ENCODE measurements at places on chromosomes 4 and X. TPM values are rescaled to one million over a fixed set of nuclear protein-coding genes. Genes with fewer than 3 reads are reported as not detected.

- H3K4me3 ChIP-seq: no peak overlapping the region
- H3K27ac ChIP-seq: no peak overlapping the region
- DNase-seq: no peak
- no peaks in the 10 kb centered on the region for H3K4me1 ChIP-seq
Measured at GRCh38 chr4:93865650-93866049, 37.1 kb downstream of the ATOH1 start.

GRCh38 chrX:128884430-128884829 lies 638.9 kb downstream of the SMARCA1 start:
- DNase-seq: no peak
- H3K36me3 ChIP-seq: no peaks in the 10 kb centered on the region
- no peaks in the 10 kb centered on the region for H3K27me3 ChIP-seq
- H3K27ac ChIP-seq: no peak overlapping the region
- no peak overlapping the region for H3K4me3 ChIP-seq

GRCh38 chrX:70052895-70053615 lies 3.3 kb upstream of the AWAT2 start:
- H3K36me3 ChIP-seq: no peaks in the 10 kb centered on the region
- H3K27ac ChIP-seq: no peak overlapping the region
- peaks cover 7% of the 10 kb centered on the region for H3K27me3 ChIP-seq
- H3K4me3 ChIP-seq: no peak overlapping the region
- DNase-seq: no peak

DNA sequence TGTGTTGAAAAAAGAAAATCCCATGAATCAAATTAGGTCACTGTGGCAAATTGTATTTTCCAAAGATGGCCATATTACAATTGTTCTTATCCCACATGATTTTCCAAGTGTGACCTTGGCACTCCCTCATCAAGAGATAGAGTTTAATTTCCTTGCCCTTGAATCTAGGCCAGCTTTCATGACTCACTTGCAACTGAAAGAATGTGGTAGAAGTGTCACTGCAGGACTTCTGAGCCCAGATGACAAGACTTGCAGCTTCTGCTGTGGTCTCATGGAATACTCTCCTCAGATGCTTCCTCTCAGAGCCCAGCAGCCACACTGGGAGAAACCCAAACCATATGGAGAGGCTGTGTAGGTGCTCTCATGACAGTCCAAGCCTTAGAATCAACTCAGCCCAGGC lies 139.0 kb downstream of the ADAMTS3 start:
- H3K27me3 ChIP-seq: peaks cover 3% of the 10 kb centered on the region
- no peak overlapping the region for H3K27ac ChIP-seq
- H3K36me3 ChIP-seq: no peaks in the 10 kb centered on the region
- H3K4me1 ChIP-seq: no peaks in the 10 kb centered on the region
- H3K4me3 ChIP-seq: no peak overlapping the region

- no peaks in the 10 kb centered on the region for H3K27me3 ChIP-seq
- no peak overlapping the region for H3K27ac ChIP-seq
- no peaks in the 10 kb centered on the region for H3K4me1 ChIP-seq
- H3K4me3 ChIP-seq: no peak overlapping the region
- H3K36me3 ChIP-seq: no peaks in the 10 kb centered on the region
Measured at GRCh38 chrX:69145714-69146113, 19.5 kb downstream of the PJA1 start.

DNA sequence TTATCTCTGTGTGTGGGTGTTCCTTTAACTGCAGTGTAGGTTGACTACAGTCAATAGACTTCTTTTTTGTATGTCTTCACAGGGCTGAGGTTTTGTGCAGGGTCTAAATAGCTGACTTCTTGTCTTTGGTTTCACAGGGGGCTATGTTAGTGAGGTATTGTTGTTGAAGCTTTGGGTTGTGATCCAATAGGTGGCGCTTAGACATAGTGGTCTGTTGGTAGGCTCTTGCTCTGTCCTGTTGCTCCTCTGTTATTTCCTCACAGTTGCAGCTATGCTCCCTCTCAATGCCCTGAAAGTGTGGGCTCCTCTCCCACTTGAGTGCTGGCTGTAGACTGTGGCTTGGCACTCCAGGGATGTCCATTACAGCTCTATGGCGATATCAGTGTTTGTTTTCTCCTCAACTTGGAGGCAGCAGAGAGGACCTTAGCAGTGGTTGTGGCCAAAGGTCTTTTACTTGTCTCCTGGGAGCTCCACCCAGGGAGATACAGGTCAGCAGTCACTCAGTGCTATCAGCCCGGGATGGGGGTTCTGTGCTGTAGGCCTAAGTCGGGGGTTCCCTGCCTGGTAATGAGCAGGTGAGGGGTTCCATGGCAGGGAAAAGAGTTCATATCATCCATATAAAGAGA lies 14.0 kb downstream of the POF1B start:
- no peak overlapping the region for H3K27ac ChIP-seq
- no peaks in the 10 kb centered on the region for H3K4me1 ChIP-seq
- DNase-seq: no peak
- H3K4me3 ChIP-seq: no peak overlapping the region

DNA sequence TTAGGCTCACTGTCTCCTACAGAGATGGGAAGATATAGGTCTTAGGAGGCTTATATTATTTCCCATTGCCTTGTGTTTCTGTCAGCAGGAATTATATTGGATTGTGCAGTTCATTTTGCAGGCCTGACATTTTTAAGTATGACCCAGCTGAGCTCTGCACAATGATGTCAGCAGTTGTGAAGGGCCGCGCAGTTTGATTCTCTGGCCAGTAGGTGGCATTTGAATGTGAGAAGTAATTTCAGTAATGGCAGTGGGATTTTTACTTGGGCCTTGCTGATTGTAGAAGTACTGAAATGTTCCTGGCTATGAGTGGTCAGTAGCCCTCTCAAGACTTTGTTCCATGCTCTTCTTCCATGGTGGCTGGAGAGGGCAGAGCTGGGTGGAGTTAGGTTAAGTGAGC lies 247.2 kb upstream of the MTMR8 start:
- H3K4me1 ChIP-seq: no peaks in the 10 kb centered on the region
- H3K27me3 ChIP-seq: no peaks in the 10 kb centered on the region
- no peaks in the 10 kb centered on the region for H3K36me3 ChIP-seq
- no peak overlapping the region for H3K27ac ChIP-seq
- peak; percentile 28 for DNase-seq

PABPC1L2B gene
- not detected for total RNA-seq

DNA sequence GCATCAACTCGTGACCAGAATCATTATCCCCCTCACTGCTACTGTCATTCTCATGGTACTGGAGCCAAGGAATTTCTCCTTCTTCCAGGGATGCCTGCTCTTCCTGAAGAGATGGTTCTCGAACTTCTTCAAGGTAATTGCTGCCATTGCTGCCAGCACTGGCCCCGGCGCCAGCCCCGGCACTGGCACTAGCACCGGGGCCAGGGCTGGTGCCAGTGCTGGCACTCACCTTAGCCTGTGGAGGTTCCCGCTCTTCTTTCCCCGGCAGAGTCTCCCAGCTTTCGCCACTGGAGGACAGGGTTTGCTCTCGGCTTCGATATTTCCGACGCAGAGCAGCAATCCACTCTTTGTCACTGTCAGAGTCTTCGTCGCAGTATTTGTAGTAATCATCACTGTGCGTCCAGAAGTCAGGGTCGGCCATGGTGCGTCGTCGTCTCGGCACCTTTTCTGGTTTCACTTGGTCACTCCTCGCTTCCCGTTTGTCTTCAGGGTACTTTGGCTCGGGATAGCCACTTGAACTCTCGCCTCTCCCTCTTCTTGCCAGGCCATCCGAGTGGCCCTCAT lies 3.4 kb downstream of the PJA1 start:
- no peaks in the 10 kb centered on the region for H3K27me3 ChIP-seq
- H3K4me3 ChIP-seq: no peak overlapping the region
- H3K36me3 ChIP-seq: peaks cover 20% of the 10 kb centered on the region
- H3K4me1 ChIP-seq: peaks cover 37% of the 10 kb centered on the region
- DNase-seq: no peak
- no peak overlapping the region for H3K27ac ChIP-seq

DNA sequence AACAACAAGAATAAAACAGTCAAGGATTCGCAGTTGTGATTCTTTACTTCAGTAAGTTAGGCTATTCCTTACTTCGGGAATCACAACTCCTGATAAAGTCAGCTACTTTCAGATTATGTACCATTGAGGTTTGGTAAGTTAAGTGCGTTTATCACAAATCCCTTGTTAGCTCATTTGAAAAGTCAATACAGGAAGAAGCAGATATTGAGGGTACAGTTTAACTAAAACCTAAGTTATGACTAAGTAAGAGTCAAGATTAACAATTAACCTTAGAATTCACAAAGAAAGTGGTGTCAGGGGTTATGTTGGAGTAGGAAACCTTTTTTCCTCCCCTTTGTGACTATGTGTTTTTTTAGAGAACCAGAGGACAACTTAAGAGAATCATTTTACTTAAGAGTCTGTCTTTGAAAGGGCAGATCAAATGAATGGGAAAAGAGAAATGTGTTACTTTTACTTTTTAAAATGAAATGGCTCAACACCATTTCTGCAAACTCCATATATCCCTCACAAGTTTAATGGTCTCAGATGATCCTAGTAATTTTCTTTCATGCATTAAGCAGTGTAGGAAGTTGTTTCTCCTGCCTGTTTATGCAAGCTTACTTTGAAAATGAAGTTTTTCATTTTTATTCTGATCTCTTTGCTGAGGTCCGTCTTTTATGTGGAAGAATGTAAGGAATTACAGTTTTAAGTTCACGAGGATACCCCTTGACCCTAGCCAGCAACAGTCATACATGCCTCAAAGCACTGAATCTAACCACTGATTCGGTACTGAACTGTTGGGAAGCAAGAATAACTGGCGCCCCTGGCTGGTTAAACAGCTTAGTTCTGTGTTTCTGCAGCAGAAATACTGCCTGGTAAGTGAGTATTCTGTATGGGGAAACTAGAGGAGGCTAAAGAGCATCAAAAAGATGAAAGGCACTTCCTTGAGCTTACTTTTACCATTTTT lies 211.7 kb downstream of the SLC4A4 start:
- no peaks in the 10 kb centered on the region for H3K4me1 ChIP-seq
- no peaks in the 10 kb centered on the region for H3K36me3 ChIP-seq
- no peak for DNase-seq
- no peak overlapping the region for H3K4me3 ChIP-seq
- no peak overlapping the region for H3K27ac ChIP-seq

DNA sequence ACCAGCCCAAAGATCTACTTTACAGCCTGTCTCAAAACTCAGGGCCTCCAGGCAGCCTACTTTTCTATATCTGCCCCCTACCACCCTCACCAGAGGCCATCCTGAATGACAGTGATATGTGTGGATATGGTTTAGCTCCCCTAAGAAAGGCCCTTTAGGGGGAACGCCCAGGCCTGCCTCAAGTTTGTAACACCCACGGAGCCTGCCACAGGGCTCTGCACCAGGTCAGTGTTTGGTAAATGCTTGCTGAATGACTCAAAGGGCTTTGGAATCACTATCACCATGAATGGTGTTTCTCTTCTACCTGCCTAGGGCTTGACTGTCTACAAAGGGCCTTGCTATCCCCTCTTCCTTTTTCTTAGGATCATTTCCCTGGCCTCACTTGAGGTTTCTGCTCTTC lies 11.3 kb upstream of the LONRF3 start:
- H3K27me3 ChIP-seq: peaks cover 2% of the 10 kb centered on the region
- peak; percentile 13 for DNase-seq
- no peaks in the 10 kb centered on the region for H3K36me3 ChIP-seq
- no peak overlapping the region for H3K4me3 ChIP-seq
- no peak overlapping the region for H3K27ac ChIP-seq
- H3K4me1 ChIP-seq: no peaks in the 10 kb centered on the region

DNA sequence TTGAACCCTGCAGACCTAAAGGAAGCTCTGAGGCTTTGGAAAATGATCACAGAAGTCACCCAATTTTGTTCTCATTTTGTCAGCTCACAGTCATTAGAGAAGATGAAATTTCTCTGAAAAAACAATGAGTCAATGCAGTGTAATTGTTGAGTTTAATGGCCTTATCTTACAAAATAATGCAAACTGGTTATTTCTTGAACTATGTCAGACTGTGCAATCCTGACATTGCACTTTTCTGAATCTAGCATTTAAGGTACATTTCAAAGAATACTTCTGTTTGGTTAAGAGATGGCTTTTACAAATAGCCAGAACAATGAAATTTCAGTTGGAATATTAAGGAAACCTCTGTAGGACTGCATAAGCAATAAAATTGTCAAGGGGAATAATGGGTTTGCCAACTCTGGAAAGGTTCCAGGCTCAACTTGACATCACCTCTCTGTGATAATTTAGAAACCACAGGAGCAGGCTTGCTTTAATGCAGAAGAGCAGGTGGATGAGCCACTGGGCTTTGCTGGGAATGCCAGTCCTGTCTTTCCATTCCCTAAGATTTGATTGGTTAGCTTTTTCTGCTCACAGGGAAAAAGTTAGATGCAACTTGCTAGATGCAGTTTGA lies 222.8 kb downstream of the FRMPD4 start:
- no peaks in the 10 kb centered on the region for H3K4me1 ChIP-seq
- H3K4me3 ChIP-seq: no peak overlapping the region
- no peak for DNase-seq
- no peak overlapping the region for H3K27ac ChIP-seq
- H3K36me3 ChIP-seq: no peaks in the 10 kb centered on the region

ART3 gene
- total RNA-seq: not detected

HTN3 gene
- not detected for total RNA-seq
